ENCODE measurements at places on chromosomes 2 and 18. TPM values are rescaled to one million over a fixed set of nuclear protein-coding genes. Genes with fewer than 3 reads are reported as not detected.
A peak's percentile ranks its signal among the peaks of the same experiment; 100 is the strongest.

GRCh38 chr2:212953170-212953920, 198.1 kb downstream of the IKZF2 start:
- DNase-seq: no peak

Gene HOXD12
- 3.1 TPM for polyA plus RNA-seq

Gene WDR75
- 21.0 TPM for polyA plus RNA-seq

GRCh38 chr18:45519411-45520280, 95.6 kb upstream of the SLC14A2 start:
- no peak for DNase-seq

GRCh38 chr2:151999053-151999452, 99.8 kb downstream of the CACNB4 start:
- DNase-seq: peak; percentile 42

Gene DSG2
- polyA plus RNA-seq: 67.7 TPM
